ENCODE measurements at places on chromosomes 6 and 20. TPM values are rescaled to one million over a fixed set of nuclear protein-coding genes. Genes with fewer than 3 reads are reported as not detected.

GRCh38 chr6:165662041-165662748 lies 846 bp downstream of the PDE10A start:
- DNase-seq: no peak

DNA sequence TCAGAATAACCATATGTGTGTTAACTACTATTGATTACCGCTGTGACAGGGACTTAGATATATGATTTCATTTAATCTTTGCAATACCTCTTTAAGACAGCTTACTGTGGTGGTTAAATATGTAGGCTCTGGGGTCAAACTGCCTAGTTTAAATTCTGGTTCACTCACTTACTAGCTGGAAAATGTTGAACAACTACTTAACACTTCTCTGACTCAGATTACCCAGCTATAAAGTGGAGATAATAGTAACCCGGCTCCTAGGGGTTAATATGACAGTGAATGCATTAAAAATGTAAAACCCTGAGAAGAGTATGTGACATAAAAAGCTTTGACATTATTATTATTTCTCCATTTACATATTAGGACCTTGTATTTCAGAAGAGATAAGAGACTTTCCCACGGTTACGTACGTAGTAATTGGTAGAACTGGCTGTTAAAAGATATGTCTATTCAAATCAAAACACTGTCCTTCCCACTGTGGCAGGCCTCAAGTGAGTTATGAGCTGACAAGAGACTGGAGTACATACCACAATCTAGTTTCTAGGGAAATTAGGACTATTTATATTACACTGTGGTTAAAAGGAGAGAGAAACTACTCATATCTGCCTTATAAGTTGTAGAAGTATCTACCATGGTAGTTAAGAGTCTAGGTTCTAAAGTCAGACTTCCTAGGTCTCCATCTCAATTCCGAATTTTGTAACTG lies 4.4 kb upstream of the PLCB1 start:
- DNase-seq: no peak

DNA sequence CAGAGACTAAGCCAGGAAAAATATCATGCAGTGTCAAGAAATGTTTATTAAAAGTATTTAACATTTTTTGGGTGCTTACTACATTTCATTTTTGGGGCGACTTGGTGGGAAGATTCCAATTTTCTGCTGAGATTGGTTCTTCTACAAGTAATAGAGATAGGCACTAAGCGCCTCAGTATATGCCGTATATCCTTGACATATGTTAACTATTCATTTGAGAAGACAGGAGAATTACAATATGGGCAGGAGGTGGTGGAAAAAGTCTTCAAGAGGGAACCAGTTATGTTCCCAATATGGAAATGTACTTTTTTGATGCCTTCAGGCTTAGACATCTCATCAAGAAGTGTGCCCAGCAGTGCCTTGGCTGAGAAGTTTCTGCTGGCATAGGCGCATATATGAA lies 6.5 kb downstream of the CTNNBL1 start:
- DNase-seq: no peak

DNA sequence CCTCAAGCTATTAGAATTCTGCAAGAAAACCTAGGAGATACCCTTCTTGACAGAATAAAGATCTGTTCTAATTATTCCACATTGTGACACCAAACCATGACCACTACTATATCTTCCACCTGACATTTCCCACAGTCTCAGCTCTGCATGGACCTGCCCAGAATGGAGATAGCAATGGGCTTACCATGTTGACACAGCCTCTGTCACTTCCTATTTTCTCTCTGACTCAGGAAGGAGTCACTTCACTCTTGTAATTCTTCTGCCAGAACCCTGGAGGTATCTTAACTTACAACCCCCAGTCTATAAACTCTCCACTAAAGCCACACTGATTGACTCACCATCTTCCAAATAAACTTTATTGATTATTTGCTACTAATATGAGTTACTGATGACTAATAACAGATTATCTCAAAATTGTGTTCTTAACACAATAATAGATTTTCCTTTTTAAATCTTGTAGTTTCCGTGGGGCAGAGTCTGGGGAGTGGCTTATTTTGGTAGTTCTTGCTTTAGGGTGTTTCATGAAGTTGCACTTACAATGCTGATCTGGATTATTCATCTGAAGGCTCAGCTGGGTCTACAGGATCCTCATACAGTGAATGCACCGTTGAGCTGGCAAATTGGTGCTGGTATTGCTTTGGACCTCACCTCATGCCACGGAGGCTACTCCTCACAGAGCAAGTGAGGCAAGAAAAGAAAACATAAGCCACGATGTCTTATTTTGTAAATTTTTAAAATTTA lies 869.9 kb downstream of the KIF16B start:
- DNase-seq: peak; percentile 19

DNA sequence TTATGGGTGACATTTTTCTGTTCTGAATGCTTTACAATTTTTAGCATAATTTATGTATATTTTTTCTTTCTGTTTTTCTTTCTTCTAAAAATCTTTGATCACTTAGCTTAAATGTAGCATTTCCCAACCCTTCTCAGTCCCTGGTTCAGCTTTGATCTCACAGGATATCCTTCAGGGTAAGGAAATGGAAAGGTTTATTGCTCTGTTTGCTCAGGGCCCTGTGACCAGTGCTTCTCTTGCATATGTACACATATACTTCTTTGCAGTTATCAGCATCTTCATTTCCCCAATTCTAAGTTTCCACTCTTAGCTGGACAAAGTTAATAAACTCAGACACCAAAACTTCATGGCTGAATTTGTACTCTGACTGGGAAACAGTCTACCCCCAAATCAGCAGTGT lies 30.6 kb downstream of the TMEM74B start:
- DNase-seq: no peak

DNA sequence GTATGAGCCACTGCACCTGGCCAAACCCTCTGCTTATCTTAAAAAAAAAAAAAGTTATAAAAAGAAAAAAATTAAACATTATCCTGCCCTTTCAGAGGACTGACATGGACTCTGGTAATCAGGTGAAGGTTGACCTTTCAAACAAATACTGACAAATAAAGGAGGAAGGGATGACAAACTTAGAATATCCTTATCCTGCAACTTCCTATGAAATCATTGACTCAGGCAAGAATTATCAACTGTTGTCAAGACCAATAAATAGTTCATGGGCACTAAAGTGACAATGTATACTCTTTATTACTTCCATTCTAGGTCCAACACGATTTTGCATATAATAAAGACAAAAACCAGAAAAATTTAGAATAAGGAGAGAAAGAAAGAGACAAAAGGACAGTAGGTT lies 117.9 kb downstream of the KIF16B start:
- no peak for DNase-seq

DNA sequence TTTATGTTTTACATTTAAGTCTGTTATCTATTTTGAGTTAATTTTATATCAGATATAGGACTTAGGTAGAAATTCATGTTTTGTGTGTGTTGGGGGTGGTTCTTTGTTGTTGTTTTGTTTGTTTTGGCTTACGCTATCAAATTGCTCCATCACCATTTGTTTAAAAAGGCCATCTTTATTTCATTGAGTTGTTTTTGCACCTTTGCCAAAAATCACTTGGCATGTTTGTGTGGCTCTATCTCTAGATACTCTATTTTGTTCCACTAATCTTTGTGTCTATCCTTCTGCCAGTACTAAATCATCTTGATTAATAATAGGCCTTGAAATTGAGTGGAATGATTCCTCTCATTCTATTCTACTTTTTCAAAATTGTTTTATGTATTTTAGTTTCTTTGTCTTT lies 7.4 kb downstream of the CYP39A1 start:
- no peak for DNase-seq

GRCh38 chr20:49886571-49887213 lies 28.6 kb downstream of the SPATA2 start:
- DNase-seq: no peak

DNA sequence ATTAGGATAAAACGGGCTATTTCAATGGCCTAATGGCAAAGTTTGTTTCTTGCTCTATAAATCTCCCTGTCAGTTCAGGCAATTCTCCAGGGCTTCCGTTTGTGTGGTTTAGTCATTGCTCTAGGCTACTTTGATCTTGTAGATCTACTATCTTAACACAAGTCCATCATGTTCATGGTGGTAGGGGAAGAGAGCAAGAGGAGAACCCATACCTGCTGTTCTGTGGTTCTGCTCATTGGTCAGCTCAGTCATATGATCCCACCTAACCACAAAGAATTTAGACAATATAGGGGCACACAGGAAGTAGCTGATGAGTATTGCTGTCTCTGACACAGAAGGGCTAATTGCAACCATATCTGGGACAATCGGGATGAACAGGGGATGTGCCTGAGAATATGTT lies 4.9 kb upstream of the DEK start:
- DNase-seq: peak; percentile 41

DNA sequence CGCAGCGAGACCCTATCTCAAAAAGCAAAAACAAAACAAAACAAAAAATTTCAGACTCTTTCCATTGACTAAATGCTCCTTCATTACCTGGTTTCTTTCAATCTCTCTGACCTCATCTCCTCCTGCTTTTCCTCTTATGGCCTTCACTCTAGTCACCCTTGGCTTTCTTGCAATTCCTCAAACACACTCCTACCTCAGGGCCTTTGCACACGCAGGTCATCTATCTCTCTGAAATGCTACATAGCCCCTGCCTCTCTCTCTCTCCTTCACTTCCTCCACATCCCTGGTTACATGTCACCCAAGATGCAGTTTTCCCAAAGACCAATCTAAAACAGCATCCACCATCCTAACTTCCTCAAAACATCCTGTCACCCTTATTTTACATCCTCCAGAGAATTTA lies 96.8 kb downstream of the PREX1 start:
- no peak for DNase-seq

DNA sequence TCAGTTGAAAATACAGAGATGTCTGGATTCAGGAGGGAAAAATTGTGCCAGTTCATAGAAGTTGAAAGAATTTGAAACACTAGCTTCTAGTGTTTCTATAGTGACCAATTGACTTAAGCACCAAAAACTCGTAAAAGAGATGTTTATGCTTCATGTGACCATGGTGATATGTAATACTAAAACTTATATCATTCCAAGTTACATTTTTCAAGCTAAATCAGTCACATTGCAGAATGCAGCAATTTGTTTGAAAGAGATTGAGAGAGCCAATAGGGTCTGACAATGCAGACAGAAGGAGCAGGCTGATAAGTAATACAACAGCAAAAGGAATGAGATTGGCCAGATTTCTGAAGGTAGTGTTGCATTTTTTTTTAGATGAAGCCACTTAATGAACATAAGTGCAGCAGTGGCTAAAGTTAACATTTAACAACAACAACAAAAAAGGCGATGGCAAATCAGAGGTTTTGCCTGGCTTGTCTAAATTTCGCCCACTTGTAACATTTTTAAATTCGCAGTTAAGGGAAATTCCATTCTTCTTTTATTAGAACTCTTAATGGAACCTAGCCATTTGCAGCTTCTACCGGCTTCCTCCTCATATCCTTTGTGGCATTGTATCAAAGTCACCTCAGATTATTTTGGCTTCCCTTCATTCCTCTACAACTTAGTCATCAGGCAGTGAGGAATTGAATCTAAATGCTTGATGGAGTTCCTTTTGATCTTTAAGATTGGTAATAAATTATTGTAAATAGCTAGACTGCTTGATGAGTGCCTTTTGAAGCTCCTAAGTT lies 484.0 kb upstream of the SOX4 start:
- peak; percentile 70 for DNase-seq

DNA sequence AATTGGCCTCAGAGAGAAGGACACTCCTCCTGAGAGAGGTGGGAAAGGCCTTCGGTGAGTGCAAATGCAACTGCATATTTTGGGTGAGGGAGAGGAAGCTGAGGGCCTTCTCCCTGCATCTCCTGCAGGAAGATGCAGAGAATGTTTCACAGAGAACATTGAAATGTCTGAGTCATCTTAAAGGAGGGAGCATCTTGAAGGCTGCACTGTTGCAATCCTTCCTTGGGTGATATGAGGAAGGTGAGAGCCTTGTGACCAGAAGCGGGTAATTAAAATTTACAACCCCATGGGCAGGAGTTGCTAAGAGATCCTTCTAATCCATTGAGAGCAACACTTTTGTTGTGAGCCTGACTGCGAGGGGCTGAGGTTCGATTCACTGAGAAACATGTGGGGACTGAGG lies 375.7 kb upstream of the MARCKS start:
- DNase-seq: no peak

- peak; percentile 58 for DNase-seq
Measured at GRCh38 chr6:144710207-144710606, 425.1 kb downstream of the UTRN start.

DNA sequence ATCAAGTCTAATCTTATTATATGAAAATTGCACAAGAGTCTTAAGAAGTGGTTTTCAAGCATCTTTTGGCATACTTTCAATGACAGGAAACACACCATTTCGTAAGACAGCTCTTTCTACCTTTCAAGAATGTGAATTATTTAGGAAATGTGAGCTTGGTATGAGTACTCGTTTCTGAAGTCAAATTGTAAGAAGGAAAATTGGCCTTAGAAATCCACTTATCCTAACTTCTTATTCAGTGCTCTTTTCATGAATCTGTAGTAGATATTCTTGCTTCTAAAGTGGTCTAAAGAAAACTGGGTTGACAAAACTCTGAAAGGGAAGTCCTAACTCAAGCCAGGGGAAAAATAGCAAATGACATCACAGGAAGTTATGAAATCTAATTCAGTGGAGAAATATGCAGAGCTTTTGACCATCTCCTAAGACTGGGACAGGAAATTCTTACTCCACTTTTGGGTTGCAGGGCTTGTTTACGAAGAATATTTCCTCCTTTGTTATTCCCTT lies 38.5 kb upstream of the OGFRL1 start:
- peak; percentile 34 for DNase-seq

GRCh38 chr6:110705543-110705942 lies 109.7 kb downstream of the CDK19 start:
- no peak for DNase-seq

DNA sequence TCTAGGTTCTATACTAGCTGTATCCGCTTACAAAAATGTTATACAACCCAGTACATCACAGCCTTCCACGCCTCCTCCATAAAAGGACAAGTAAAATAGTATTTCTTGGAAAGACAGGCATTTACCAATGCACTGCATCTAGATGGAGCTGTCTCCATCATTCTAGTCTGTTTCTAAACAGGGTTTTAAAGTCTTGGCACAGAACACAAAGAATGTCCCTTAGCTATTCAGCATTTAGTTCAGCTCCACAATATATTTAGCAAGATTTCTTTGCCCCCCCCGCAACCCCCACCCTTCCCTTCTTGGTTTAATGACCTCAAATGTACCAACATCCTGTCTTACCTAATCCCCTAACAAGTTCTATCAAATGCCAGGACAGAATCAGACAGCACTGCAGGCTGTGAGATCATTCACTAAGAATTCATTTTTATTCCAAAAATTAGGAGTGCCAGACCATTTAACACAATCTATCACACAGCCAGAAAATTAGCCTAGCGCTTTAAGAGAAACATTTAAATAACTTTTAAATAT lies 198.6 kb downstream of the BACH2 start:
- DNase-seq: no peak

- no peak for DNase-seq
Measured at GRCh38 chr6:156928972-156929371, 151.8 kb downstream of the ARID1B start.

MYB gene
- 0.16 TPM for total RNA-seq

RAD21L1 gene
- 0.19 TPM for total RNA-seq

SDCBP2 gene
- total RNA-seq: 1.4 TPM

METTL24 gene
- not detected for total RNA-seq

FAM209B gene
- total RNA-seq: not detected

RFX6 gene
- not detected for total RNA-seq

GATA5 gene
- not detected for total RNA-seq

POPDC3 gene
- total RNA-seq: 41.7 TPM

GSTA1 gene
- total RNA-seq: 8.5 TPM

Data from SJSA1 (cell line).